ENCODE measurements at places on chromosomes 12 and 14.

DNA sequence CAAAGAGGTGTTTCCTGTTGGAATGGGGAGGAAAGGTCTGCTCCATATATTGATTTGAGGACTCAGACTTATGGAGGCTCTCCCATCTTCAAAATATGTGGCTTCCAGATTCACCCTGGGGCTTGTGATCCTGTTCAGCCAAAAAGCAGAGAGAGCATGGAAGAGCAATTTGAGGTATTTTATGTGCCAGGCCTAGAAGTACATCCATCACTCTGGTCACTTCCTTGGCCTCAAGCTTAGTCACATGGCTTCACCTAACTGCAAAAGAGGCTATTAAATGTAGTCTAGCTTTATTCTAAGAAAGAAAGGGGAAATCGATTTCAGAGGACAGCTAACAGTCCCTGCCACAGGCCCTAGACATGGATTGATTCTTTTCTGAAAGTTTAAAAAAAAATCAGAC is 86.2 kb downstream of the C12orf50 start:
- no peak for DNase-seq

GRCh38 chr12:42145197-42145549 is 499 bp upstream of the GXYLT1 start:
- DNase-seq, result no peak

GRCh38 chr12:116338064-116338846 is 60.8 kb upstream of the MED13L start:
- no peak for DNase-seq

DNA sequence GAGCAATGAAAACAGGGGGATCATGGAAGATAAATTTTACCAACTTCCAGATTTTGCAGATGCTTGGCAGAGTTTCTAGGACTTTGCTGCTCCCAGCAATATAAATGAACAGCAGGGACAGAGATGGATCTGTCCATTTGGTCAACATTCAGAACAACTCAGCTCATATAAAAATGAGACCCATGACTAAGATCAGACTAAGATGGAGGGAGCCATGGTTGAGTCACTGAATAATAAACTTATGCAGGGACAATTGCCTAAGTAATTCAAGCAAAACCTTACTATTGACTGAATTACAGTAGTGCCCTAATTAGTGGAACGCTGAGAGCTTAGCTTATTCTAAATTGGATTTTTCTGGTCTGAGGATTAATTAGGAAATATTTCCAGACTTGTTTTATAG is 205.1 kb downstream of the SLC5A8 start:
- DNase-seq, result no peak

DNA sequence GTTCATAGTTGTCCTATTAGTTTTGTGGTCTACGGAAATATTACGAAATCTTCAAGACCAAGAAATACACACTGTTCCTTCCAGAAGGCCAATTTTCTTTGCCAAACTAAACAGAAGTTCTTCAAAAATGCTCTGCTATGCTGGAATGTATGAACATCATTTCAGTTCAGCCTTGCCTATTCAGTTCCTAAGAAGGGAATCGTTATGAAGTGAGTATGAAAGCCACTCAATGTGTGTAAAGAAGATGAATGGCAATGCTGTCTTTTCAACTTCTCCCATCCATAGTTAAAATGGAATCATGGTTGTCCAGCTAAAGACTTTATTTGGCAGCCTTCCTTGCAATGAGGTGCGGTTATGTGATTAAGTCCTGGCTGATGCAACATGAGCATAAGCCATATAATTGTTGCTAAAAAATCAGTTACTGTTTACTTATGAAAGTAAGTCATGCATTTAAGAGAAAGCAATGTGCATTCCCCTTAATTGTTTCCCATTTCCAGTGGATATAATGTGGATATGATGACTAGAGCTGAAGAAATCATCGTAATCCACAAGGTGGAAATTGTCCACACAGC is 73.8 kb upstream of the PTPRR start:
- DNase-seq, result no peak

- DNase-seq, result no peak
Observed at GRCh38 chr14:20606190-20606901, 15.2 kb upstream of the RNASE12 start.
